ENCODE measurements at places on chromosomes 7 and 10. TPM values are rescaled to one million over a fixed set of nuclear protein-coding genes. Genes with fewer than 3 reads are reported as not detected.
A peak's percentile ranks its signal among the peaks of the same experiment; 100 is the strongest.

ITIH2 gene
- total RNA-seq: not detected

CTAGE4 gene
- 0.17 TPM for total RNA-seq

GRCh38 chr7:130721486-130722277 is 12.3 kb downstream of the KLF14 start:
- no peak overlapping the region for H3K27ac ChIP-seq
- peaks cover 12% of the 10 kb centered on the region for H3K27me3 ChIP-seq
- peak; percentile 69 for DNase-seq
- no peaks in the 10 kb centered on the region for H3K4me1 ChIP-seq

GRCh38 chr7:152967958-152968357 is 208.4 kb downstream of the ACTR3B start:
- H3K27ac ChIP-seq: no peak overlapping the region
- H3K4me1 ChIP-seq: no peaks in the 10 kb centered on the region
- peak; percentile 8 for DNase-seq
- H3K36me3 ChIP-seq: no peaks in the 10 kb centered on the region

LOXL4 gene
- 52.6 TPM for total RNA-seq

DNA sequence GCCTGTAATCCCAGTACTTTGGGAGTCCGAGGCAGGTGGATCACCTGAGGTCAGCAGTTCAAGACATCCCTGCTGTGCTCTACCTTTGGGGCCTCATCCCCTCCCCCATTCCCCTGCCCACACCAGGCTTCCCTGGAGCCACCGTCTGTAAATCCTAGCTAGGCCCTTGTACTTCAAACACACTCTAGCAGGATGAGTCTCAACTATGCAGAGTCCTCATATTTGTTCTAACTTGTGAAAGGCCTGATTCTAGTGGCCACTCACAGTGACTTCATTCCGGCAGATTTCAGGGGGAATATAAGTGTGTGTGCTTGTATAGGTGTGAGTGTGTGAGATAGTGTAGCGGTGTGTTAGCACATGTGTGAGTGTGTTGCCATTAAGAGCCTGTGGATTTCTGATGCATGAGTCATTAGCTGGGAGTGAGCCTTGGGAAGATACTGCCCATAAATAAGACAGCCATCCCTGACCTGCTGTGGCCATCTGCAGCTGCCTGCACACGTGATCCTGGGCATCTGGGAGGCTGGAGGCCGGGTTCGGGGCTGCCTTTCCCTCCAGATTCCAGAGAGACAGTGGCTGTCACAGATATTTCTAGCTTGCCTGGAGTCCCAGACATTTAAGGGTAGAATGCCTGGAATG is 1.7 kb upstream of the NEURL1 start:
- peaks cover 18% of the 10 kb centered on the region for H3K4me1 ChIP-seq
- H3K4me3 ChIP-seq: no peak overlapping the region
- DNase-seq: peak; percentile 91
- peaks cover 30% of the 10 kb centered on the region for H3K27me3 ChIP-seq

DNA sequence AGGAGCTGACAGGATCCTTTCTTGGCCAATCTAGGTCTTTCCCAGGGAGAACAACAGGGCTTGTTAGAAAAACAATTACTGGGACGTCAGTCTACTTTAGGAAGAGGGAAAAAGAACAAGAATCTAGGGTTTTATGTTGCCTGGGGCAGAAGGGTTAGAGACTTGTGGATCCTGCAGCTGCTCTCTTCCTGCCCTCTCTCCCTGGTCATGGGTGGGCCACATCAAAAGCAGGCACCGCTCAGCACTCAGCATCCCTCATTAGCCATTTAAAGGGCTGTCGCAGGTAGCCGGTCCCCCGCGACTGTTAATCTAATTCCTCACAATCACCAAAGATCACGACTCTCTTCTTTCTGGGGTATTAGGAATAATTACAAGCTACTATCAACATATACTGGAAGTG is 631.9 kb downstream of the CALN1 start:
- no peaks in the 10 kb centered on the region for H3K27me3 ChIP-seq
- no peaks in the 10 kb centered on the region for H3K4me1 ChIP-seq
- H3K4me3 ChIP-seq: no peak overlapping the region
- H3K36me3 ChIP-seq: no peaks in the 10 kb centered on the region

- DNase-seq: no peak
- H3K27me3 ChIP-seq: no peaks in the 10 kb centered on the region
- H3K36me3 ChIP-seq: no peaks in the 10 kb centered on the region
- H3K27ac ChIP-seq: no peak overlapping the region
These were observed 75.8 kb downstream of the OR13A1 start for GRCh38 chr10:45239642-45240041.

- H3K4me1 ChIP-seq: peaks cover 4% of the 10 kb centered on the region
- H3K36me3 ChIP-seq: no peaks in the 10 kb centered on the region
- no peak overlapping the region for H3K4me3 ChIP-seq
- peaks cover 3% of the 10 kb centered on the region for H3K27me3 ChIP-seq
These were observed 71.5 kb upstream of the NANOS1 start for GRCh38 chr10:118957966-118958365.

TYW1 gene
- 25.1 TPM for total RNA-seq

- H3K4me3 ChIP-seq: no peak overlapping the region
- H3K36me3 ChIP-seq: no peaks in the 10 kb centered on the region
- peaks cover 61% of the 10 kb centered on the region for H3K27me3 ChIP-seq
- no peak overlapping the region for H3K27ac ChIP-seq
- no peaks in the 10 kb centered on the region for H3K4me1 ChIP-seq
- DNase-seq: no peak
These were observed 930 bp upstream of the HOXA10 start for GRCh38 chr7:27174874-27175625.

MUC3A gene
- not detected for total RNA-seq

DNA sequence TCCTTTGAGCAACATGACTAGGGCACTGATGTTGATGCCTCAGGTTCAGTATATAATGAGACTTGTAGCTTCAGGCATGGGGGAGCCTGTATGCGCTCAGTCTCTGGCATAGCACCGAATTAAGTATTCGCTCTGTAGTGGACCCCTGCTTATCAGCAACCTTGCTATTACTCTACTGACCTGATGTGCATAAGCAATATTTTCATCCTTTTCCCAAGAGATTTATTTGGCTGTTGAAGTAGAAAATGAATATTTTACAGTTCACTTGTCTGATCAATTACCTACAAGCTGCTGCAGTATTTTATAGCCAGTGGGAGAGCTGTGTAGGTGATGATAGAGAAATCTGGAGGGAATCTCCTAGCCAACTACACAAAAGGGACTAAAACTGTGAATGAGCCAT is 781.6 kb upstream of the PHF14 start:
- DNase-seq: no peak
- no peaks in the 10 kb centered on the region for H3K4me1 ChIP-seq
- no peak overlapping the region for H3K27ac ChIP-seq
- H3K36me3 ChIP-seq: no peaks in the 10 kb centered on the region

DNA sequence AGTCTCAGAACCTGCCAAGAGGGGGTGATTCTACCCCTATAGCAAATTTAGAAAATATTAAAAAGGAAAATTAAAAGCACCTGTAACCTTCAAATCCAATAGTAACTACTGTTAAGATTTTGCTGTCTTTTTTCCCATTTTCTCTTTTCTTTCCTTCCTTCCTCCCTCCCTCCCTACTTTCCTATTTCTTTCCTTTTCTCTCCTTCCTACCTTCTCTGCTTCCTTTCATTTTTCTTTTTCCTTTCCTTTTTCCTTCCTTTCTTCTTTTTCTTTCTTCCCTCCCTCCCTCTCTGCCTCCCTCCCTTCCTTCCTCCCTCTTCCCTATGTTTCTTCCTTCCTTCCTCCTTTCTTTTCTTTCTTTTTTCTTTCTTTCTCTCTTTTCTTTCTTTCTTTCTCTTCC is 120.2 kb upstream of the KCTD7 start:
- no peaks in the 10 kb centered on the region for H3K36me3 ChIP-seq
- no peak overlapping the region for H3K4me3 ChIP-seq
- H3K4me1 ChIP-seq: no peaks in the 10 kb centered on the region
- DNase-seq: no peak
